NCI-H82 (cell line): ENCODE measurements at places on chromosomes 12 and 14.
A peak's percentile ranks its signal among the peaks of the same experiment; 100 is the strongest.

GRCh38 chr12:16495196-16495595 is 110.8 kb downstream of the LMO3 start:
- no peak for DNase-seq

DNA sequence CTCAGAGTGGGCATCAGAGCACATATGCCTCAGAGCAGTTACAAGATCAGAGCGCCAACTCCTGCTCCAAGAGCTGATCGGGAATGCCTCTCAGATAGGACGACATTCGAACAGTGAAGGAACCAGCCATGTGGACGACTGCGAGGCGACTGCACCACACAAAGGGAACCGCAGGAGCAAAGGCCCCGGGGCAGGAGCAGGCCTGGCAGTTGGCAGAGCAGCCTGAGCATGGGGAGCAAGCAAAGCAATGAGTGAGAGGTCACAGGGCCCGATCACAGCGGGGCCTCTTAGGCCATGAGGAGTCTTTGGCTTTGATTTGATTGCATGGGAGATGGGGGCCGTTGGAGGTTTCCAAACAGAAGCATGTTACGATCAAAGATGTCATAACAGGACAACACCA is 90.3 kb downstream of the LGMN start:
- no peak for DNase-seq

GRCh38 chr12:7497661-7498060 is 5.9 kb downstream of the CD163 start:
- DNase-seq = no peak

DNA sequence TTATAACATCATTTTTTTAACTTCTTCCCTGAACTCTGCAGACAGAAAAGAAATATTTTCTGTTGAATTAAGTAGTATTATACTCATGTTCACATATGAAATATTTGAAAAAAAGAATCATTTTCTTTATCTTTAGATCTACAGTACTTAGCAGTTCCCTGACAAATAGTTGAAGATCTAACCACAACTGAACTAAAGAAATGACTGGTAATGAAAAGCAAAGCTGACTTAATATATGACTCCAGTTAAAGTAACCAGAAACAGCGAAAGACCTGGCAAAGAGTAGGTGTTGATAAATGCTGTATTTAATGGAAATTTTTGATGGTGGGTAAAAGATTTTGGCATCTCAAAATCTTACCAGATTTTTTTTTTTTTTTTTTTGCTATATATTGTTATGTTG is 207.1 kb upstream of the SLC16A7 start:
- no peak for DNase-seq

- peak; percentile 46 for DNase-seq
Measured at GRCh38 chr14:69090187-69090789, 62.6 kb downstream of the DCAF5 start.

GRCh38 chr12:100249941-100250340 is 16.9 kb downstream of the DEPDC4 start:
- DNase-seq = no peak

GRCh38 chr12:115355301-115355700 is 671.3 kb upstream of the TBX3 start:
- no peak for DNase-seq

DNA sequence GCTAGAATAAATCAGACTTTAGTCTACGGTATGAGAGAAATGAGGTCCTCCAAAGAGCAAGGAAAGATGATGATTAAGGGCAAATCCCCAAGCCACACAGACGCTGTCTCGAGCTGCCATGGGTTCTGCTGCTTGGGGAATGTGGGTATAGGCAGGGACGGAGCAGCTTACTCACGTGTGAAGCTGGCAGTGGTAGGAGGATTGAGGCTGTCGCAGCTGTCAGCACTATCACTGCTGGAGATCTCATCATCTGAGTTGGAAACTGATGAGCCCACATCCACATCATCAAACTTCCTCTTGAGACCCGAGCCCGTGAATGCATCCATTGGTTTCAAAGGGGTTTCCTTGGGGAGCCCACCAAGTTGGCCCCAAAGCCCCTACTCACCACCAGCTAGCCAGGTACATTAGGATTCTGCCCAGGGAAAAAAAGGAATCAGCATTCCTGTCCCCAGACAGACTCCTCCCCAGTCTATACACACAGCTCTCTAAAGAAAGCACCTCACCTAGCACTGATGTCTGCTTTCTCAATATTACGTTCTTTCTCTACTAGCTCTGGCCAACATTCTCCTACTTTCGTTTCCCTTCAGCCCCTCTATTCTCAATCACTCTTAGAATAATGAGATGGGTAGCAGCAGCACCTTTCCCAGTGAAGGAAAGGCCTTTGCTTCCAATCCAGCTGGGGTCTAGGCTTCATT is 7.0 kb downstream of the CSRNP2 start:
- no peak for DNase-seq

DNA sequence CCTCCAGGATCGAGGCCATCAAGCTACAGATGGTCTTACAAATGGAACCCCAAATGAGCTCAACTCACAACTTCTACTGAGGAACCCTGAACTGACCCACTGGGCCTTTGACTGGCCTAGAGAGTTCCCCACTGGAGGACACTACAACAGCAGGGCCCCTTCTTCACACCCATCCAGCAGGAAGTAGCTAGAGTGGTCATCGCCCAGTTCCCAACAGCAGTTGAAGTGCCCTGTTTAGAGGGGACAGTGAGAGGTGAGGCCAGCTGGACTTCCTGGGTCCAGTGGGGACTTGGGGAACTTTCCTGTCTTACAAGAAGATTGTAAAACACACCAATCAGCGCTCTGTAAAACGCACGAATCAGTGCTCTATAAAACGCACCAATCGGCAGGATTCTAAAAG is 247.9 kb upstream of the BTG1 start:
- no peak for DNase-seq

- DNase-seq = no peak
Measured at GRCh38 chr12:108604208-108604941, 6.5 kb upstream of the TMEM119 start.

DNA sequence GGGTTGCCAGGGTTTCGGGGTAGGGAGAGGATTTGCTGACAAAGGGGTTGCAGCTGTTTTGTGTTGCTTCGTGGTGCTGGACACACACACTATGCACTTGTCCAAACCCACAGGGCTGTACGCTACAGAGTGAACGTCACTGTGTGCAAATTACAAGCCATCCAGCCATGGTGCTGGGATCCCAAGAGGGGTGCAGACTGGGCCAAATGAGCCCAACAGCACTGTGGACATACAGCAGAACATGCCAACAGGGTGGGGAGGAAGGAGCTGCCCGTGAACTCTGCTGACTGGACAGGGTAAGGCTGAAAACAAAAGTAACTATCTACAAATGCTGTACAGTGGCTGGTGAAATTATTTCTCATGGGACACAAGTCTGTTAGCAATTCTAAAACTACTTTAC is 25.2 kb downstream of the POLE start:
- DNase-seq = no peak

DNA sequence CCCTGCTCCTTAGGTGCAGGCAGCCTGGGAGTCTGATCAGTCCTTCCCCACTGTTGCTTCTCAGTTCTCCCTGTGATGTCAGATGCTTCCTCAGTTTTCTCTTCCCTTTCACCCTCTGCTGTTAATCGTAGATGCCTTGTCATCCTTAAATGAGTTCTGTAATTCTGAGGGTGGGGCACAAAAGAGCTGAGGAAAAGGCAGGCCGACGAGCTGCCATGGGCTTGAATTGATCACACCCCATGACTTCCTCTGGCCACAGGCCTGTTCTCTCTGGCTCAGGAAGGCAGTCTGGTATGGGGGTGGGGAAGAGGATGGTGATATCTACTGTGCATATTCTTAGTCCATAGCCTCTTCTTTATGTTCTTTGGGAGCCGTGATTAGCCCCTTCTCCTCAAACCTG is 5.2 kb upstream of the AP1G2 start:
- no peak for DNase-seq
